Mammary epithelial cell (primary cell): ENCODE measurements at places on chromosomes 3 and 15. TPM values are rescaled to one million over a fixed set of nuclear protein-coding genes. Genes with fewer than 3 reads are reported as not detected.

The HAPLN3 gene
- 4.4 TPM for polyA plus RNA-seq

GRCh38 chr3:42403737-42404136 lies 6.7 kb downstream of the LYZL4 start:
- DNase-seq, result peak; percentile 69

DNA sequence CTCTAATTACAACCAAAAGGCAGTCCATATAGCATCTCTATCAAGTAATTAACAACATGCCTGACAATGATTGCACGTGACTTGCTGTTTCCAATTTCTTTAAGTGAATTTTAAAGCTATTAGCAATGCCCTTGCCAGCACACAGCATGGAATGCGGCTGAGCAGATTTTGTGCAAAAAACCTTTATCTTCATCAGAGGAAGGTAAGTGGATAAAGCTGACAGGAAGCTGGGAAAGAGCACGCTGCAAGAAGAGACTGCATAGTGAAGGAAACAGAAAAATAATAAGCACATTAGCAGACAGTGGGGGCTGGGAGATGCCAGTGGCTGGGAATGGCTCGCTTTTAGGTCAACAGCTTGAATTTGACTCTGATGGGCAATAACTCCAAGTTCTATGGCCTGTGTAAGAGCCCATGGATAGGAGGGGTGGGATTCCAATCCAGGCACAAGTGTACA lies 138.8 kb downstream of the PDZRN3 start:
- DNase-seq, result no peak

DNA sequence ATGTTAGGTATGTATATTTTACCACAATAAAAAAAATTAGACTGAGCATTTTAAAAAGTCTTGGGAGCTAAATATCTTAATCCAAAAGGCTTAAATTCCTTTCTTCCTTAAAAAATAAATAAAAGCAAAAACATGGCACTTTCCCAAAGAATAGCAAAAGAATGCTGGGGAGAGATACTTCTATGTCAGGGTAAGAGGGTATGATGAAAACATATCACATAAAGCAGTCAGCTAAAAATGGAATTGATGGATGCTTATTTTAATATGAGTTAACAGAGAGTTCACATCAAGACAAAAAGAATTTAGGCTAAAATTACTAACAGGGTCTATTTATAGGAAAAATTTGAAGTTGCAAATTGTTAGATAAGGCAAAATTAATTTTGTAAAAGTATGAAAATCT lies 141.0 kb downstream of the MYLK start:
- no peak for DNase-seq

- DNase-seq, result no peak
These were observed 245.1 kb upstream of the TLE3 start for GRCh38 chr15:70342554-70343548.

- peak; percentile 71 for DNase-seq
These were observed 16.9 kb downstream of the SLC24A1 start for GRCh38 chr15:65638681-65639089.
